ENCODE measurements at places on chromosomes 3 and 15.

DNA sequence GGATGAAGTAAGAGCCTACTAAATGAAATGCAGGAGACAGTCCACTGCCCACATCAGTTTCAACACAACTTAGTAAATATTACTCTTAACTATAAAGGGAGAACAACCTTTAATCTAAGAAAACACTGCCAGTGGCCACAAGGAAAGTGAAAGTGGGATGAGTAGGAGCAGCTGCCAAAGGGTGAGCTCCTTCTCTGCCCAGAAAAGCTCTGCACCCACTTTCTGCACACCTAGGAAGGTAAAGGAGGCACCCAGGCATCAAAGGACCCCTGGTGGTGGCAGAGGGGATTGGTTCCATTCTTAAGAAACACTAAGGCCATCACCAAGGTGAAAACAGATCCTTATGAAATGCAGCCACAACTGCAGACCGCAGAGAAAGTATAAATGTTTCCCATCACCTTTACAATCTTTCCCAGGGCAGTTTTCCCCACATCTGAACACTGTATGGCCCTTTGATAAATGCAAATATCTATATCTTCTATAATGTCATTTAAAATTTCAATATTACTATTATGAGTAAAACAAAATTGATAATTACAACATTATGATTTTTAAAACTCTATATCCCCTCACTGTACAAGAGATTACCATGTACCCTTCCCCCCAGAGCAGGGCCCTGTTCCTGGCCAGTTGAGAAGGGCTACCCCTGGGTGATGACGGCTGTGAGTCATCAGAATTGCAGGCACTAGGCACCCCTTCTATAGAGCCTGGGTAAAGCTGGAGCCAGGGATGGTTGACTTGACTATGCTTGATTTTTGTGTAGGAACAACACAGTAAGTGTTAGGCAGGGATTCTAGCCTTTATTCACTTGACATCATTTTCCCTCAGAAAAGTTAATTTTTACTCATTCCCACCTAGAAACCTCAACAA, 92.0 kb downstream of the SNRK start:
- H3K4me3 ChIP-seq = no peak overlapping the region
- no peaks in the 10 kb centered on the region for H3K27me3 ChIP-seq
- peaks cover 8% of the 10 kb centered on the region for H3K4me1 ChIP-seq
- no peaks in the 10 kb centered on the region for H3K36me3 ChIP-seq
- no peak overlapping the region for H3K27ac ChIP-seq
- DNase-seq = peak; percentile 61

DNA sequence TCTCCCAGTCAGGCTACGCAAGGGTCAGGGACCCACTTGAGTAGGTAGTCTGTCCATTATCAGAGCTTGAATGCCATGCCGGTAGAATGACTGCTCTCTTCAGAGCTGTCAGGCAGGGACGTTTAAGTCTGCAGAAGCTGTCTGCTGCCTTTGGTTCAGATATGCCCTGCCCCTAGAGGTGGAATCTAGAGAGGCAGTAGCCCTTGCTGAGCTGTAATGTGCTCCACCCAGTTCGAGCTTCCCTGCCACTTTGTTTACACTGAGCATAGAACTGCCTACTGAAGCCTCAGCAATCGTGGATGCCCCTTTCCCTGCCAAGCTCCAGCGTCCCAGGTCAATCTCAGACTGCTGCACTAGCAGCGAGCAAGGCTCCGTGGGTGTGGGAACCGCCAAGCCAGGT, 57.5 kb upstream of the SETMAR start:
- no peaks in the 10 kb centered on the region for H3K4me1 ChIP-seq
- H3K27ac ChIP-seq = no peak overlapping the region
- no peaks in the 10 kb centered on the region for H3K36me3 ChIP-seq
- H3K4me3 ChIP-seq = no peak overlapping the region
- no peak for DNase-seq
- no peaks in the 10 kb centered on the region for H3K27me3 ChIP-seq

DNA sequence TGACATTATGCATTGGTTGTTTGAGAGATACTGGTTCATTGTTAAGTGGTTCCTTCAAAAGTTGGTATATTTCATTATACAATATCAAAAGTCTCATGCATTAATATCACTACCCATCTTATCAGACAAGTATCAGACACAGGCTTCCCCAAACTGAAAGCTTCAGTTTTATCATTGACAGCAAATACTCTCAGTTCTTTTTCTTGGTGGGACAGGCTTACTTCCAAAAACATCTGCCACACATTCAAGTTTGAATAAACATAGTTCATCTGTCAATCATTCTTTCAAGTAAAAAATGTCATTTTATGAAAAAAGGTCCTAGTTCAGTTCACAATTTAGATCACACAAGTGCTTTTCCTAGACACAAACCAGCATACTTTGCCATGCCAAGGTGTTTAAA, 280.0 kb upstream of the TRIM42 start:
- no peak overlapping the region for H3K27ac ChIP-seq
- no peaks in the 10 kb centered on the region for H3K36me3 ChIP-seq
- no peak for DNase-seq
- no peaks in the 10 kb centered on the region for H3K4me1 ChIP-seq
- no peak overlapping the region for H3K4me3 ChIP-seq

DNA sequence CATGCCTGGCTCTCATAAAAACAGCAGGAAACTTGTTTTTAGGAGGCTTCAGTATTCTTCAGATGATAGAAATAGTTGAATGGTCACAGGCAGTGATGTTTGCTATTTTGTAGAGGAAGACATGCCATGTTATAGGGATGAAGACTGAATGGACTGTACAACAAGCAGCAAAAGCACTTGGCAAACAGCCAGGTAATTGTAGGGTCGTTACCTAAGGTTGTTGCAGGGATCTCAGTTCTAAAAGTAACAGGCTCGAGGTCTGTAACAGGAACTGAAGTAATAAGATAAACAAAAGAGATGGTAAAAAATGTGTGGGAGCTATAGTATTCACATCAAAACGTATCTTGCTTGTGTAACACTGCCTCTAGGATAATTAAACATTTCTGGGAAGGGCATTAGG, 116.3 kb downstream of the TFG start:
- H3K27ac ChIP-seq = no peak overlapping the region
- H3K4me1 ChIP-seq = no peaks in the 10 kb centered on the region
- no peaks in the 10 kb centered on the region for H3K36me3 ChIP-seq
- H3K4me3 ChIP-seq = no peak overlapping the region
- no peaks in the 10 kb centered on the region for H3K27me3 ChIP-seq

DNA sequence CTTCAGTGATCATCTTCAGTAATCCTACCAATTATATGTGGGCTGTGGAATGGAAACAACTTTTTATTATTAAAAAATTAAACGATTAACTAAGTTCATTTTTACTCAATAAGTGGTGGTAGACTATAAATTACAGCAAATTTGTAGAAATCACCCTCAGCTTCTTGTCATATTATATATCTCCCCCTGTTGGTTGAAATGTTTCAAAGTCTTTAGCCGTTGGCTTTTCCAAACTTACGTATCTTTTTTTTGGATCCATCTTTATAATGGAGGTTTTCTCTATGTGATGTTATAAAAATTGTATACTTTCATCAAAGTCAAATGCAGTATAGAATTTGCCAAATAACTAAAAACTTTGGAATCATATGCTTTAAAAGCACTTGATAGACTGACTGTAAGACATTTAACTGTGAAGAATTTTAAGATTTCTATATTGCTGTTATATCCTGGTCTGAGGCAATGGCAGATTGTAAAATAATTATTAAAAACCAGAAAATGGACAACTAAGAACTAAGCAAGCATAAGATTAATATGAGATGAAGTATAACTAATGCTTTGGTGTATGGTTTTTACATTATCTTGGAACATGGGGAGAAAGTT, 44.7 kb downstream of the ATP11B start:
- H3K27ac ChIP-seq = no peak overlapping the region
- no peaks in the 10 kb centered on the region for H3K4me1 ChIP-seq
- H3K27me3 ChIP-seq = no peaks in the 10 kb centered on the region
- H3K36me3 ChIP-seq = peaks cover 24% of the 10 kb centered on the region
- peak; percentile 26 for DNase-seq

GRCh38 chr3:149559525-149559924, 85.0 kb downstream of the TM4SF4 start:
- no peak overlapping the region for H3K27ac ChIP-seq
- no peaks in the 10 kb centered on the region for H3K27me3 ChIP-seq
- no peak for DNase-seq
- H3K4me3 ChIP-seq = no peak overlapping the region

DNA sequence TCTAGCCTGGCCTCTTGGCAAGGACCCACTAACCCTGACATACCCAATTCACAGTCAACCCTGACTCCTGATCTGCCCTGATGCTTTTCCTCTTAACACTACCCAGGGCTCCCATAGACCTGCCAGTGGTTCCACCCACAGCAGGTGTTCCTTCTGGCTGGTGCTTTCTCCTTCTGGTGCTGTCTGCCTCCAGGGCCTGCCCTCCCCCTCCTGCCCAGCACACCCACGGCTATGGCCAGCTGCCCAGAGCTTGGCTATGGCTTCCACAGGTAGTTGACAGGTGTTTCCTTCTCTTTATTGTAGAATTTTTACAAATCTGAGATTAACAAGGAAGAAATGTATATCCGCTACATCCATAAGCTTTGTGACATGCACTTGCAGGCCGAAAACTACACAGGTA, 46.5 kb upstream of the MANF start:
- H3K4me3 ChIP-seq = no peak overlapping the region
- no peaks in the 10 kb centered on the region for H3K4me1 ChIP-seq
- no peaks in the 10 kb centered on the region for H3K27me3 ChIP-seq
- no peak overlapping the region for H3K27ac ChIP-seq
- H3K36me3 ChIP-seq = no peaks in the 10 kb centered on the region
- no peak for DNase-seq

DNA sequence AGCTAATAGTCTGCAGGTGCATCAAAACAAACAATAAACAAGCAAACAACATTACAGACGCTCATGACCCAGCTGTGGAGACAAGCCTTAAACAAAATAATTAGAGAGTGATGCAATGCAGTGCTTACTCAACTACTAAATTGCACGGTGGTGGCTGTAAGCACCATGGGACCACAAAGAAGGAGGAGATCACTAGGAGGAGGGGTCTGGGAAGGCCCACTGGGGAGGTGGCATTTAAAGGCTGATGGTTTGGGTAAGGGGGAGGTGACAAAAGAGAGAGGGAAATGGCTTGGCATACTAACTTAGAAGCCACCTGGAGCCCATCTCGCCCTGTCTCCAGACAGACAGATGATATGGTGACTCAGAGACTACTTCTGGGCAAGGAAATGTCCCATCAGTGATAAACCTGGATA, 516.7 kb downstream of the FOXP1 start:
- no peaks in the 10 kb centered on the region for H3K36me3 ChIP-seq
- H3K27ac ChIP-seq = no peak overlapping the region
- no peak for DNase-seq
- peak overlapping the region; percentile 70 for H3K4me3 ChIP-seq

DNA sequence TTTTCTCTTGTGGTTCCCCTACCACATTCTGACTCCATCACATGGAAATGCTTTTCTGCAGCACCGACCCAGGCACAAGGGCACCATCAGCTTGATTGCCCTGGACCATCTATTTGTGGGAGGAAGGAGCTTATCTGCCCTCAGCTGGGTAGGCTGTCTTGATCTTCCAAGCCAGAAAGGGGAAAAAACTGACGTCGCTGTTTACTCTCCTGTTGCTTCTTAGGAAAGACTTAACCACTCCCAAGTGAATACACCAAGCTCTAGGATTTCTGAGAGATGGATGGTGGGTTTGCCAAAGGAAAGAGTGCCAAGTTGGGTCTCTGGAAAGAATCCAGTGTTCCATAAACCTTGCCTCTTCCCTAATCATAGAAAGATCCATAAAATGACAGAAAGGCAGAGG, 4.0 kb downstream of the TNFAIP8L3 start:
- no peaks in the 10 kb centered on the region for H3K4me1 ChIP-seq
- H3K36me3 ChIP-seq = no peaks in the 10 kb centered on the region
- H3K27ac ChIP-seq = no peak overlapping the region
- no peak for DNase-seq

DNA sequence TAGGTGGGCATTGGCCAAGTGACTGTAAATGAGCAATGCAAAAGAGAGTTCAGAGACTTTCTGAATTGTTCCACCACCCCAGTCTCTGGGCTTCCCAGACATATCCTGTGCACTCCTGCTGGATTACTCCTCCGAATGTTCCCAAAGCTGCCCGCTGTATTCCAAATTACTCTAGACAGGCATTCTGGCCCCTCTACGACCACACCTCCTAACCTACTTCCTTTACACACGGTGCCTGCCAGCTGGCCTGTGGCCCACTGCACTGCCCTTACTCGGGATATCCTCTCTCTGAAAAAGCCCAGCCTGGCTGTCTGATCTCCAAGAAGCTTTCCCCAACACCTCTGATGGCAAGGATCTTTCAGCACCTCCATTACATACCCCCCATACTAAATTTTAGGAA, 66.6 kb downstream of the DUT start:
- DNase-seq = no peak
- H3K4me1 ChIP-seq = no peaks in the 10 kb centered on the region
- no peak overlapping the region for H3K27ac ChIP-seq

DNA sequence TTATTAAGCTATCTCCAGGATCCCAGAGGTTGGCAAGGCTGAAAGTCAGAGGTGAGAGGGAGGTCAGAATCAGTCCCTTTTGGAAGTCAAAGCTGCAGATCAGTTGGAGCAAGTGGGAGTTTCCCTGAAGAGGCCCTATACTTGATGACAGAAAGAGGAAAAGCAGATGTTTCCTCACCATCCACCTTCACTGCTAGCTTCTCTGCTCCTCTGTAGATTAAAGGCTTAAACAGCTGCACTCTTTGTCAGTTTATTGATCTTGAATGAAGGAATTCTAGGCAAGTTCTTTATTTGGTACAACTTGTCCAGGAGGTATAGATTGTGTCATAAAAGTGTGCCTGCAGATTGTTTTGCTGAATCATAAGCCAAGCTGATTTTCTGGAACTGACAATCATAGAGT, 408.2 kb upstream of the TGFBR2 start:
- H3K27ac ChIP-seq = no peak overlapping the region
- H3K4me1 ChIP-seq = no peaks in the 10 kb centered on the region
- no peak overlapping the region for H3K4me3 ChIP-seq
- DNase-seq = no peak
- no peaks in the 10 kb centered on the region for H3K27me3 ChIP-seq

DNA sequence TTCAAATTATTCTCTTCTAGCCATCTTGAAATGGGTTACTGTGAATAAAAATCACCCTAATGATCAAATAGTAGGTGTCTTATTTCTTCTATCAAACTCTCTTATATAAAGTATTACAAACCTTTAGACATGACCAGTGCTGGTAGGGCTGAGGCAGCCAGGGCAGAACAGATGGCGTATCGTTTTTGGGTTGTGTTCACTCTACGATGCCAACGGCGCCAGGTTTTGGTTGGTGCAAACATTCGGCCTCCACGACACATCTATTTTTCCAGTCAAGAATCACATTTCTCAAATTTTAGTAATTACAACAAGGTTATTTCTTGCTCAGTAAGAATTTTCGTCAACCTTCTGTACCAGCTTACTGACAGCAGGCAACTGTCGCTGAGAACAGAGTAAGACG, 2.2 kb downstream of the RPL4 start:
- no peak overlapping the region for H3K4me3 ChIP-seq
- H3K36me3 ChIP-seq = peaks cover 54% of the 10 kb centered on the region
- H3K27me3 ChIP-seq = no peaks in the 10 kb centered on the region
- DNase-seq = no peak
- H3K4me1 ChIP-seq = peaks cover 38% of the 10 kb centered on the region

DNA sequence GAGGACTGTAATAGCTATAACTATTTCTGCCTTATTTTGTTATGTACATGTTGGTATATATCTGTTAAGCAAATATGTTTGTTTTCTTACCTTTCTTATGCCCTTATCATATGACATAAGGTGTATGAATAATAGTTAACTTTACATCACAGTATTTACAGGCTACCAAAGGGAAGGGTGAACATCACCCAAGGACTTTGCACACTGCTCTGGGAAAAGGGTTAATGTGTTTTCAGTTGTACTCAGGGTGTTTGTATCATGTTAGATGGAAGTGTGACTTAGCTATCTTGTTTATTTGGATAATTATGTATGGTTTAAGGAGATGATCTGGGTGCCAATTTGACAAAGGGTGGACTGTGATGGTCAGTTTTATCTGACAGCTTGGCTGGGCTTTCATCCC, 60.3 kb downstream of the LSM3 start:
- H3K4me1 ChIP-seq = no peaks in the 10 kb centered on the region
- DNase-seq = no peak

Measured in CD8-positive, alpha-beta memory T cell (primary cell).